ENCODE measurements at places on chromosomes 13 and 19.

DNA sequence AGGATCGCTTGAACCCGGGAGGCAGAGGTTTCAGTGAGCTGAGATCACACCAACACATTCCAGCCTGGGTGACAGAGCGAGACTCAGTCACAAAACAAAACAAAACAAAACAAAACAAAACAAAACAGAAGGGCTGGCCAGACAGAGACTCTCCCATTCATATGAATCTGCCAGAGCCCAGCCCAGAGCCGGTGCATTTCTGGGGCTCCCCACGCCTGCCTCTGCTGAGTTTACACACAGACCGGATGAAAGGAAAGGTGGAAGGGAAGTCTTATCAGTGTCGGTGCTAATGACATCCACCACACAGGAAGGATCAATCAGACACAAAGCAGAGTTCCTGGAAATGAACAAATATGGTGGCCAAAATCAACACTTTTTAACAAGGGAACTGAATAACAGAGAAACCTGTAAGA is 6.8 kb downstream of the TRAPPC6A start:
- DNase-seq: no peak

DNA sequence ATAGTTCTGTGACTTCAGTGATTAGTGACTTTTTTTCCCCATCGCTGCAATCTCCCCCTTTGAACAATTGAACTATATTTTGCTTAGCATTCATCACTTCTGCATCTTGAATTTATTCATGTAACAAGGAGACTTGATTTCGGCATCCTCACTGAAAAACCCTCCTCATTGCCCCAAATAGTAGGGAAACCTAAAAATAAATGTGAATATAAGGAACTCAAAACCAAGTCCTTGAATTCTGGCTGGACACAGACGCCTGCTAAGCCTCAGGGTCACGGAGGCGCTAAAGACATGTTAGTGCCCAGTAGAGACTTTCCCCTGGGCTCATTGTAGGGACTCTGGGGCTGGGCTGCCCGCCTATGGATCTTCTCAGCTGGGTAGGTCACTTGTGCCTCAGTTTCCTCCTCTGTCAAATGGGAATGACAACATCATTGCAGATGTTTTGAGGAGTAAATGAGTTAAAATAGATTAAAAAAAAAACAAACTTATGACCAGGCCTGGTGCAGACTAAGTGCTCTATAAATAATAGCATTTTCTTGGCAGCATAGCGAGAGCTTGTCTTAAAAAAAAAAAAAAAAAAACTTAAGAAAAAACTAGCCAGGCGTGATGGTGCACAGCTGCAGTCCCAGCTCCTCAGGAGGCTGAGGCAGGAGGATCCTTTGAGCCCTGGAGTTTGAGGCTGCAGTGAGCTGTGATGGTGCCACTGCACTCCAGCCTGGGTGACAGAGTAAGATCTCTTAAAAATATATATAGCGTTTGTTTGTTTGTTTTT is 1.8 kb upstream of the ADGRE5 start:
- DNase-seq: no peak

DNA sequence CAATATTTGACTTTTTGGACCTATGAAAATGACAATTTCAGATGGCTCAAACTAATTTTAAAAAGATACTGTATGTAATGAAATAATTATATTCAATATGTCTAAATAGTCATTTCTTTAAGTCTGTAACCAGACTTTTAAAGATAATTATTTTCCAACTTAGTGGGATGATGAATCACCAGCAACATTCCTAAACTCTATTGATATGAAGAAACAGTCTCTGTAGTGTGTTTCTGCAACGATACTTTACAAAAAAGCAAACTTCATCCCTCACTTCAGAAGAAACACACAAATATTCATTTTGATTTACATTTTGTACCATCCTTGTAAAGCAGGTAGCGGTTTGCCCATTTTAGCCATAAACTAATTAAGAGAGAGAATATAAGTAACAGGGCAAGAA is 417.4 kb downstream of the EFNB2 start:
- no peak for DNase-seq

GRCh38 chr19:40200341-40201099 is 9.3 kb downstream of the MAP3K10 start:
- DNase-seq: no peak

DNA sequence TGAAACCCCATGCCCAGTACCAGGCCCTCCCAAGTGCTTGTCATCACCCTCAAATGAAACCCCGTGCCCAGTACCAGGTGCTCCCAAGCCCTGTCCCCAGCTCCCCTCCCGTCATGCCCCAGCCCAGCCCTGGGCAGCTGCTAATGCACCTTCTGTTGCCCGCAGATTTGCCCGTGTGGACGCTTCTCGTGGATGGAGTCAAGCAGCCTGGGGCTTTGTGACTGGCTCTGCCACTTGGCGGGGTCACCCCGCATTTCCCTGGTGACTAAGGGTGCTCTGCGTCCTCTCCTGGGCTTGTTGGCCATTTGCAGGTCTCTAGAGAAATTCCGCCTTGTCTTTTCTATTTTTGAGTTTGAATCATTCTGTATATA is 82.7 kb downstream of the ATP11A start:
- DNase-seq: no peak

GRCh38 chr13:23634897-23635296 is 64.7 kb downstream of the TNFRSF19 start:
- no peak for DNase-seq

- no peak for DNase-seq
Observed at GRCh38 chr19:47511681-47512080, 3.2 kb downstream of the NAPA start.

DNA sequence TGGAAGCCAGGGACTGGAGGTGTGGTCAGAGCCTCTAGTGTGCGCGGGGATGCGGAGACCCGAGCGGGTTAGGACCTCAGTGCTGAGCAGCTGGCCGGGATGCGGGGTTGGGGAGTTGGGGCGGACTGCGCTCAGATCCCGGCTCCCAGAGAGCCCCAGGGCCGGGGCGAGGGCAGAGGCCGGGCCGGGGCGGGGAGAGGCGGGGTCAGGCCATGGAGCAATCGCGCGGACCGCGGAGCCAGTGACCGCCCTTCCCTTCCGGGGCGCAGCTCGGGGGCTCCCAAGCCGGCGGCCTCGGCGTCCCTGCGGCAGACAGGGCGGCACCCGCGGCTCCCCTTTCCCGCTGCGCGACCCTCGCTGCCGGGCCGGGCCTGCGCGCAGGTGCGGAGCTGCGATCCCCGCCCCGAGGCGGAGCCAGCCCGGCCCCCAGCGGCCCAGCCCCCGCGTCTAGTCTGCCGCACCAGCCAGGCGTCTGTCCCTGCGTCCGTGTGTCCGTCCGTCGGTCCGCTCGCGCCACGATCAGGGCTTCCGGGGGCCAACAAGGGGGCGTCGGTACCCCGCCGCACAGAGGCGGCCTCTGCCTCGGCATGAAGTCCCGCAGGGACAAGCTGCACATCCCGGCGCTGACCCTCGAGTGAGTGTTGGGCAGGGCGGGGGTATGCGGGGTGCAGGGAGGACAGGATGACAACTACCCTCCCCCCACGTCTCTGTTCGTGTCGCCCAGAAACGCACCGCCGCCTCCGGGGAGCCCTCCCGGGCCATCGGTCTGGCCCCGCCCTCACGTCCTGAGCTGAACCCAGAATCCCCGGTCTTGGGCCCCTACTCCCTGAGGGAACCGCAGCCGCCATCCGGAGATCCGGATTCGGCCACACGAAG is 12.4 kb downstream of the MAST3 start:
- peak; percentile 74 for DNase-seq

DNA sequence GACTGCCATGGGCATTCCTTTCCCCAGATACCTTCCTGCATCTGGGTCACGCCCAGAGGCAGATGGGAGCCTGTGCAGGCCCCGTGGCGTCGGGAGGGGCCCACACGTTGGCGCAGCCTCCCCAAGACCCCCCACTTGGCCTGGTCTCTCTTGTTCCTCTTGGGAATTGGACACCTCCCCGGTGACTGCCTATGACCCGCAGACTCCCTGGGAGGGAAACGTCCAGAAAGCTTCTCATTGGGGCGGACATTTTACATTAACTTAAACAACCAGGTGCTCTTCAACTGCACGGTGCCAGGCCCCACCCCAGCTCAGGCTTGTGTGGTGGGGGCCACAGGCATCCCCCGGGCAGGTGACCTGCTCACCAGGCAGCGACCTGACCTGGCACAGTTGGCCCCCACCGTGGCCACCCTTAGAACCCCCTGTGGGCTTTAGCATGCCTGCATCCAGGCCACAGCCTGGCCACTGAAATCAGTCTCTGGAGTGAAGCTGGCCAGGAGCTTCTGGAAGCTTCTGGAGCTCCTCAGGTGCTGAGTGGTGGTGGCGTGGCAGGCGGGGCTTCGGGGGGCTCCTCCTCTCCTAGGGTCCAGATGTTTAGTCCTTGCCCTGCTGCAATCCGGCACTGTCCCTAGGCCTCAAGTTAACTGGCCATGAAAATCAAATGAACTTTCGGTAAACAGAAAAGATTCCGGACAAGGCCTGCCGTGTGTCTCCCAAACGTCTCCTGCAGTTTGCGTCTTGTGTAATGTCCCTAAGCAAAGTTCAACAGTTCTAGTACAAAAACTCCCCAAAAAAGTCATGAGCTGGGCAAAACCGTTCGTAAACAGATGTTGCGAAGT is 8.5 kb upstream of the PROZ start:
- DNase-seq: no peak
